ENCODE measurements at places on chromosomes 11 and 22. TPM values are rescaled to one million over a fixed set of nuclear protein-coding genes. Genes with fewer than 3 reads are reported as not detected.

Gene BTG4
- polyA plus RNA-seq = not detected

Gene TRMT2A
- polyA plus RNA-seq = 15.6 TPM

Gene CYP2D6
- polyA plus RNA-seq = 0.15 TPM

Gene ACTN3
- 0.11 TPM for polyA plus RNA-seq

Gene GLYATL1
- 0.29 TPM for polyA plus RNA-seq

GRCh38 chr22:32411402-32411801, 645 bp downstream of the RTCB start:
- no peak for DNase-seq

DNA sequence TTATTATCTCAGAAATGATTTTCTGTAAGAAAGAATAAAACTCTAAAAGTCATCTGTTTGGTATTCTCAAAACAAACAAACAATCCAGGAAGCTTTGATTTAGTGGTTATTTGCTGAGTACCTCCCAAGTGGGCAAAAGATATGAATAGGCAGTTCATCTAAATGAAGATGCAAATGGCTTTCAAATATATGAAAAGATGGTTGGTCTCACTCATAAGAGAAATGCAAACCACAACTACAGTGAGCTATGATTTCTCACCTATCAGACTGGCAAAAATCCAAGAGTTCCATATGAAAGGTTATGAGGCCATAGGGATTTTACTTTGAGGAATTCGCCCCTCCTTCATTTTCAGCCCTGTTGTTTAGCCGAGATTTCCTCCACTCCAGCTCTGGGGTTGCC, 11.3 kb upstream of the P2RY2 start:
- no peak for DNase-seq

Gene DEUP1
- polyA plus RNA-seq = not detected

Gene PHF21B
- 0.02 TPM for polyA plus RNA-seq

Gene PVALB
- not detected for polyA plus RNA-seq

Gene TANGO2
- 27.5 TPM for polyA plus RNA-seq

- DNase-seq = no peak
Observed at GRCh38 chr11:106627694-106628093, 390.6 kb downstream of the GUCY1A2 start.

- no peak for DNase-seq
Observed at GRCh38 chr11:107731941-107732688, 20.3 kb upstream of the SLN start.

- DNase-seq = peak; percentile 55
Observed at GRCh38 chr11:120303004-120303637, 22.0 kb upstream of the TLCD5 start.

DNA sequence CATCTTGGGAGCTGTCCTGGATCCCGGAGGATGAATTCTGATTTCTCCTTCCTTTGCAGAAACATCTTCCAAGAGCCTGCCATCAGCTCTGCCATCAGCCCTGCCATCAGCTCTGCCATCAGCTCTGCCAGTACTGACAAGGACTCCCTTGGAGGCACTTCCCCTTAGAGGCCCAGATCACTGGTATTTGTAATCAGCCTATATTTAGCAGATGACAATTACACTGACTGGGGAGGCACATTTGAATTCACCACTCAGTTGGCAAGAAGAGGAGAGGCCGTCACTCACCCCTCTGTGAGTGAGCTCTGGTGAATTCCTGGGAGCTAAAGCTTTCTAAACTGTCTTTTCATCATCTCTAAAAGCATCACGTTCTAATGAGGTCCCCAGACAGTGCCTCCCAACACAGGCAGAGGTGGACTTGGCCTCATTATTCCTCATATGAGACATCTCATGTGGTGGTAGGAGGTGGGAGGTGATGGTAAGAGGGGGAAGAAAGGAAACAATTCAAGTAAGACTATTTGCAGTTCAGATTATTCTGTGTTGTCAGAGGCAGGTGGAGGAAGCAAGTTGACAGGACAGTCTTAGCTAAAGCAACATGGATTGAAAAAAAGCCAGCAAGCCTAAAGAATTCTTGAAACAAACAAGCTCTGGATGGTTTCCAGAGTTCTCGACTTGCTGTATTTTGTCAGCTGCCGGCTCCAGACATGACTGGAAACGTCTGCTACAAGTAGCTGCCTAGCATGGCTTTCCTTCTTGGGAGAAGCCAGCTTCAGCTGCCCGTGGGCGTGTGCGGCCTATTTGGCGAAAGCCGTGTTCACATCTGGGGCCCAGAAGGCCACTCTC, 771.7 kb downstream of the TBC1D22A start:
- DNase-seq = no peak

Gene GLB1L3
- not detected for polyA plus RNA-seq

DNA sequence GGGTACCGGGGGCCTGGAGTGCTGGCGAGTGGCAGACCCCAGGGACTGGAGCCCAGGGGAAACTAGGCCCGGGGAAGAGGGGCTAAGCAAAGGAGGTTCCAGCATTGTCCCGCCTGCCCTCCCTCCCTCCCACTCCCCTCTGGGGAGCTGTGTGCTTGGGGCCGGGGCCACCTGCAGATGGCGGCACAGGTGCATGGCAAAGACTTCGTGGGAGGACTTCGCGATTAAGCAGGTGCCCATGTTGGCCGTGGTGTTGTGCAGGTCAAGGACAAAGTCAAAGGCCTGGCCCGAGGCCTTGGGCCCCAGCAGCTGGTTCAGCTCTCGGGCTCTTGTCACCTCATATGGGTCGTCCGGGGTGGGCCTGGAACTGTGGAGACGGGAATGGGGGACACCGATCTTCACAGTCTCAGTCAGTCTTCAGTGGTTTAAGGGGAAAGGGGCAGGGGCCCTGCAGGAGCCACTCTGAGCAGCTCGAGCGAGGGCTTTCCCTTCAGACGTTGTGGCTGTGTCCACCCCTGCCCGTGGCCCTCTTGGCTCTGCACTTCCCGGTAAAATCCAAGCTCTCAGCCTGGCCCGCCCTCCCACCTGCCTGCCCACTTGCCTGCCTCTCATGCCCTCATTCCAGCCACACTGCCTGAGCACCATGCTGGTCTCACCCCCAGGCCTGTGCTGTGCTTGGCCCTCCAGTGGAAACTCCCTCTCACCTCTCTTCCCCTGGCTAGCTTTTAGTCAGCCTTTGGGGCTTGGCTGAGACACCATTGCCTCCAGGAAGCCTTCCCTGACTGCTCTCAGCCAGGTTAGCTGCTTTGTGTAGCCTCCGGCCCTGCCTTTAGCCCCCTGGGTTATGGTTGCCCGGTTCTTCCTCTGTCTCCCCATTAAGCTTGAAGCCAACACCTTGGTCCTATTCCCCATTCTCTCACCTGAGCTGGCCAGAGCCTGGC, 4.7 kb downstream of the ACY3 start:
- DNase-seq = no peak

DNA sequence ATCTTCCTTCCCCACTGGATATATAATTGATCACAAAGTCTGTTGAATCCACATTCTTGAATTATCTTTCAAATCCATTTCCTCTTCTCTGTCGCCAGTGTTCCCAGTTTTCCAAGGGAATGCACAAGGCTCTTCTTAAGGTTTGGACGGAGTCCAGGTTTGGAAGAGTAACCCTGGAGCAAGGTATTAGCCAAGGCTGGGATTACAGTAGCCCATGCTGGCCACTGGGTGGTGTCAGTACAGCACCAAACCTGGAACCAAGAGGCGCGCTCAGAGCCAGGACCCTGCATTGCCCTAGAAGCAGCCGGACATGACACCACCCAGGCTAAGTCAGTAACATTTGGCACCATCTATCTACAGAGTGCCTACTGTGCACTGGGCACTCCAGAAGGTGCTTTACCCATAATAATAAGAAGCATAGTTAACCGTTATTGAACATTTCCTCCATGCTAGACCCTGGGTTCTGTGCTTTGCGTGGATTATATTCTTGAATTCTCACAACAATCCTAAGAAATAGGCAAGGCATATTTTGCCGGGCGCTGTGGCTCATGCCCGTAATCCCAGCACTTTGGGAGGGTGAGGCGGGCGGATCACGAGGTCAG, 48.0 kb upstream of the CLPB start:
- DNase-seq = peak; percentile 20

DNA sequence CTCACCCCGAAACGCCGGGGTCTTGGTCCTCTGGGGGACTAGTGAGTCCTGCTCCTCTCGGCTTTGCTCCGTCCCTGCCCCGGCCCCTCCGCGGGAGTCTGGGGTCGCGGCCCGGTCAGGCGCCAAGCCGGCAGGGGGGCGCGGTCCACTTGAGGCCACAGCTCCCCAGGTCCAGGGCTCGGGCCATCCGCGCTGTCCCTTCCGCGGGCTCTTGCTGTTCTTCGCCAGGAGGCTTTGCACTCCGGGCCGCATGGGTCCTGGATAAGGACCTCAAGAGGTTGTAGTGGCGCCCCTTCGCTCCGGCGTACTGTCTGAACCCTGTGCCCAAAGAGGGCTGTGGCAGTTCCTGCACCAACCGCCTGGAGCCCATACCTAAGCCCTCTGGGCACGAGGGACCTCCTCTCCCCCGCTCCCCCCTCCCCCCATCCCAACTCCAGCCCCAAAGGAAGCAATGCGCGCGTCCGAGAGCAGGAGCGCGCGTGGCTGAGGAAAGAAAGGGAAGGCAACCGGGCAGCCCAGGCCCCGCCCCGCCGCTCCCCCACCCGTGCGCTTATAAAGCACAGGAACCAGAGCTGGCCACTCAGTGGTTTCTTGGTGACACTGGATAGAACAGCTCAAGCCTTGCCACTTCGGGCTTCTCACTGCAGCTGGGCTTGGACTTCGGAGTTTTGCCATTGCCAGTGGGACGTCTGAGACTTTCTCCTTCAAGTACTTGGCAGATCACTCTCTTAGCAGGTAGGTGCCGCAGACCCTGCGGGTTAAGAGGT, at the start of gene ADM:
TSS of gene ADM (plus strand) at position 579 of the 767 bp plus-strand sequence. CDS start 628 bp downstream, outside the sequence.
- peak; percentile 90 for DNase-seq

DNA sequence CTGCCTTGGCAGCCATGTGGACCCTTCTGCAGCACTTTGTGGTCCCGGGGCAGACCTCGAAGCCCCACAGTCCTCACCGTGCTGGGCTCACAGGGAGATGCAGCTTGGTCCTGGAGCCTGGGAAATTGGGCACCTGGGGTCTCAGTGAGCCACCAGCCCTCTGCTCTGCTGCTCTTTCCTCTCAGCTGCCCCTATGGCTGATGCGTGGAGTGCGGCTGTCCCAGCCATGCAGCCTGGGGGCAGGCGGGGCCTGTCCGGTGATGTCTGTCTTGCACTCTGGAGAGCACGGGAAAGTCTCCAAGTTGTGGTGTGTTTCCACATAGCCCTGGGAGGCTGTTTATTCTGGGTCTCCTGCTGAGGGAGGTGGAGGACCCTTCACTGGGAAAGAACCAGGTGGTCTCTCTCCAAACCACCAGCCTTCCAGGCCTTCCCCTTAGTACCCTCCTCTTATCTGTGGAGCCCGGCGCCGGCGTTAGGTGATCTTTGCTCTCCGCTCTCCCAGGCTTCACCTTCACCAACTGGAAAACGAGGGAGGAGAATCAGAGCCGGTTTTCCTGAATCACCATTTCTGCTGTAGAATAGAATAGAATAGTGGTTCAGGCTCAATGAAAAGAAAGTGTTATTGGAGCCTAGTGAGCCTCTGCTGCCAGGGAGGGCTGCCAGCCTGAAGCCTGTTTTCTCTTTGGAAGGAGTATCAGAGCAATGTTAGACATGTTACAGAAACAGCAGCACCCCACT, 41.2 kb upstream of the GRAMD4 start:
- no peak for DNase-seq

DNA sequence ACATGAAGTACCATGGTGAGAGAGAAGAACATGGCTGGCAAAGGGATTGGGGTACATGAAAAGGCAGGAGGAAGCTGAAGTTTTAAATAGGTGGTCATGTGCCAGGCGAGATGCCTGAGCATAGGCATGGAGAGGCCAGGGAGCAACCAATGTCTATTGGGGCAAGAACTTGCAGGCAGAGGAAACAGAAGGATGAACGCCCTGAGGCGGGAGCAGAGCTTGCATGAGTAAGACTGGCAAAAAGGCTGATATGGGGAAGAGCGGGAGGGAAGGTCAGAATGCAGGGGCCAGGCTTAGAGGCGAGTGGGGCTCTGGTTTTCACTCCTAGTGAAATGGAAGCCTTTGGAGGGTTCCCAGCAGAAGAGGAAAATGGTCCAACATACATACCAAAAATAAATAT, 52.5 kb upstream of the VSTM5 start:
- DNase-seq = no peak

- DNase-seq = no peak
Observed at GRCh38 chr11:69369945-69370344, 76.0 kb downstream of the MYEOV start.

Gene CBX7
- 2.6 TPM for polyA plus RNA-seq

DNA sequence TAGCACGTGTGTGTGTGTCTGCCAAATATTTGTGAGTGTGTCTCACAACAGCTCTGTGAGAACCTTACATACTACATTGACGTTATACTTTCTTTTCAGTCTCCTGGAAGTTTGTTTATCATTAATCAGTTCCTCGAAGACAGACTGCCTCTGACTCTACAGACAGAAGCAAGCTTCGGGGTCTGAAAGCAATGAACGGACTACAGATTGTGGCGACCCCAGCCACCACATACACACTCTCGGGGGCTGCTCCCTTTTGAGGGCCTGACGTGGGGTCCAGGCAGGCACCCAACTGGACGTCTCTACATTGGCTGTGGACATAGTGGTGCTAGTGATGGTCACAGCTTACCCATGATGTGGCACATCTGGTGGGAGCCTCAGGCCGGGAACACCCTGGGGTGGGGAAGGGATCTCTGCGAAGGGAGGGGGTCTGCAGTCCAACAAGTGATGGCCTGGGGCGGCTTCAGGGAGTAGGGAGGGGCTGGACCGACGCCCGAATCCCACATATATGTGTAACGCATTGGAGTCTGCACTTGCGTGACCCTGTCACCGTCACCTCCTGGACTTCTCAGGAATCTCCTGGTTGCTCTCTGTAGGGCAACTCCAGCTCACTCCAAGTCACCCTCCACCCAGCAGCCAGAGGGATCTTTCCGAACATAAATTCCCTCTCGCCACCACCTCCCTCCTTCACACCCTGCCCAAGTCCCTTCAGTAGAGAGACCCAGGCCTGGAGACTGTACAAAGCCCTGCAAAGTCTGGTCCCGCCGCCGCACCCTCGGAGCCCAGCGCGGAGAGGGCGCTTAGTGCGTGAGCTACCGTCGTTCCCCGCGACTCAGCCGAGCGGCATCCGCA, 30.4 kb upstream of the TRIM29 start:
- no peak for DNase-seq

Gene LSP1
- not detected for polyA plus RNA-seq

Gene OR56B1
- polyA plus RNA-seq = not detected

DNA sequence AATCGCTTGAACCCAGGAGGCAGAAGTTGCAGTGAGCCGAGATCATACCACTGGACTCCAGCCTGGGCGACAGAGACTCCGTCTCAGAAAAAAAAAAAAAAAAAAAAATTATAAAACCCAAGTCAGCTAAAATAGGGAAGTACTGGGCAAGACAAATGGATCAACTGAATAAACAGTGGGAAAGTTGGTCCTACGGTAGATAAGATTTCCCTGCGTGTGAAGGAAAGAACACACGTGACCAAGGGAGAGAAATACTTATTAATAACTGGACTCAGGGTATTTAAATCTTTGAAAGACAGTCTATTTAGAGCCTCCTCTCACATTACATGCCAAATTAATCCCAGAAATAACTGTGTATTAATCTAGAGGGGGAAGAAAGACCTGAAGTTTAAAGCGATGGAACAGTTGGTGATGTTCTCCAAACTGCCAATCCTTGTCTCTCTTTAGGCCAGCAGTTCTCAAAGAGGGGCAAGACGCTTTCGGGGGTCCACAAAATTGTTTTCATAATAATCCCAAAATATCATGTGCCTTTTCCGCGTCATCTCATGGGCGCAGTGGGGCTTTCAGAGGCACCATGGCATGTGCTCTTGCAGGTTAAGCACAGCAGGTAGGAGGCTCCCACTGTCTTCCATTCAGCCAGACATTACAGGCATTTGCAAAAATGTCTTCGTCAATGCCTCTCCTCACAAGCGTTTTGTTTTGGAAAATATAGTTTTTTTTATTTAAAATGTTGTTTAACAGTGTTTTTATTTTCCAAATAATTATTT, 6.6 kb downstream of the RTL6 start:
- DNase-seq = no peak

Measured in AG04450 (cell line).